ENCODE measurements at places on chromosomes 13 and 19.

DNA sequence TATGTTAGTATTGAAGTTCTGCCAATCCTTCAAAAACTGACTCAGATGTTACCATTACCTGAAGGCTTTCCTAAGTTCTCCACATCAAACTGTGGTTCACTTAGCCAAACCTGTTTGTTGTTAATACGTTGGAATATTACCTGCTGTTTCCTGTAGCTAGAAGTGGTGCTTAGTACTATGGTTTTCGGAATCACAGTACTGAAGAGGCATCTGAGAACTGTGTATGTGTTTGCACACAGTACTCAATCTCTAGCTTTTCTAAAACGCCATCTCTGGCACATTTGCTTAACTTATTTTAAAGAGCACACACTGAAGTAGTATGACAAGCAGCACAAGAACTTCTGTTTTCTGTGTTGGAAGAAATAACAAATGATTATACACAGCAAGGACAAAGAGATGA lies 248.2 kb downstream of the SHISA2 start:
- DNase-seq = no peak

DNA sequence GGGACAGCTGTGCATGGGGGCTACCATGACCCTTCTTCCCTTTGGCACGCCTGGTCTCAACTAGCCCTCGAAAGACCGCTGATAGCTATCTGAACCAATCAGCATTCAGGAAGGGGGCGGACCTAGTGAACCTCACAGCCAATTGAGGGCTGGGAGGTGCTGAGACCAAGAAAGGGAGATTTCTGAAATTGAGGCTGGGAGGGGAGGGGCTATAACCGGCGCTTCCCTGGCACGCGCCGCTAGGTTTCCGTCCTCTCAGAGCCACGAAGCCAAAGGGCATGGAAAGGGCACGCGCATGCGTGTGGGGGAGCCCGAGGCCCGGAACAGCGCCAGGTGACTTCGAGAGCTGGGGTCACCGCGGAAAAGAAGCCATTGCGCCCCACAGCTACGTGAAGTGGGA lies 4.2 kb upstream of the PAFAH1B3 start:
- no peak for DNase-seq

GRCh38 chr13:51177188-51177587 lies 45.0 kb upstream of the FAM124A start:
- no peak for DNase-seq

- no peak for DNase-seq
Measured at GRCh38 chr19:3544742-3545668, 6.0 kb downstream of the TEKTIP1 start.

- DNase-seq = no peak
Measured at GRCh38 chr13:59368693-59369092, 795.0 kb downstream of the DIAPH3 start.

GRCh38 chr19:2782329-2782935 lies 641 bp downstream of the SGTA start:
- no peak for DNase-seq

- DNase-seq = no peak
Measured at GRCh38 chr19:10305139-10305806, 4.3 kb downstream of the ZGLP1 start.

GRCh38 chr13:20363603-20364002 lies 131.5 kb upstream of the GJB6 start:
- no peak for DNase-seq

DNA sequence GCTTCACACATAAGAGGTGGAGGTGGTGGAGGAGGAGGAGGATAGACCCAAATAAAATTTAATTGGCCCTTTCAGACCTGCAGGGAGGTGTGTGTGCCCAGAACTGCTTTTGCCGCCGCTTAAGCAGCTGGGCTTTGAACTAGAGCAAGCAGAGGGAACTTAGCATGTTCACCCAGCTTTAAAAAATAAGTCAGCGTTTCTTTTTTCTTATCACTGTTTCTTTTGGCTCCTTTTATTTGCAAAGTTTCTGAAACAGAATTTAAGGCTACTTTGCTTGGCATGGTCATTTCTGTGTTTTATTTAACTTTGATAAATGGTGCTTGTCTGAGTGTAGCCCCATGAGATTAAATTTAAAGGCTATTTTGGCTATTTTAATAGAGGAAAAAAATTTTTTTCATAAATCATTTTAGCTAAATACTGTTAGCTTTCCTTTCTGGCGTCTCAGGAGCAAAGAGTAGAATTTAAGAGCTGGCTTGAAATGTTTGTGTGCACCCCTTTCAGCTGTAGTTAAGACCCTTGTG lies 43.3 kb upstream of the RNF113B start:
- DNase-seq = no peak

DNA sequence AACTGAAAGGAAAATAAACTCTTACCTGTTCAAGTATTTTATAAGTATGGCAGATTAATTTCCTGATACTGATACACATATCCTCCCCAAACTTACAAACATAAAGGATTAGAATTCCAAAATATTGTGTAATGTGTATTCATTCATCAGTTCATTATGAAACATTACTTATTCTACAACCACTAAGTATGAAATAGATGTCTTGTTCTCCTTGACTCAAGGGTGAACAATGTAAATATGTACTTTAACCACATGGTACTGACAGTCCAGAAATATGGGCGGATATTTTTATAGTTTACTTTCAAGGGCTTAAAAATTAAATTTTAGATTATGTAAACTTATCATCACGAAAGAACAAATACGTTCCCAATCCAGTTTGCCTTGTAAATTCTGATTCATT lies 334.0 kb downstream of the LIG4 start:
- DNase-seq = no peak

DNA sequence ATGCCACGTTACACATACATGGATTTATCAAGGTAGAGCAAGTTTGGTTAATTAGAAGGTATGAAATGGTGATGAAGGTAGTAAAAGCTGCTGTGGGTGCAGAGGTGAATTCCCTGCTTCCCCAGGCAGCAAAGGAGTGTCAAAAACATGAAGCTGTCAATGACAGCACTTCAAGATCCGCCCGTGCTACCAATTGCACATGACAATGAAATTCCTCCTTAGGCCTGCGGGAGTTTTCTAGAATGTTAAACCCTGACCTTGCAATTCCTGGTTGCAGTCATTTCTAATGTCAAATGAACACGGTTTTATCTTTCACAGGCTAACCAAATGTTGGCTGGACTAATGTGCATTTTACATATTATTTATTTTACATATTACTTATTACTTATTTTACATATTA lies 67.7 kb upstream of the LSM14A start:
- no peak for DNase-seq

- no peak for DNase-seq
Measured at GRCh38 chr19:30590596-30591229, 218.5 kb downstream of the ZNF536 start.
